Urinary bladder (tissue), 4 donors: ENCODE measurements at places on chromosomes 4 and X.

- DNase-seq, result no peak
Observed at GRCh38 chr4:104475652-104476051, 19.0 kb downstream of the CXXC4 start.

- DNase-seq, result no peak
Observed at GRCh38 chrX:154603438-154604430, 15.3 kb downstream of the CTAG1B start.

DNA sequence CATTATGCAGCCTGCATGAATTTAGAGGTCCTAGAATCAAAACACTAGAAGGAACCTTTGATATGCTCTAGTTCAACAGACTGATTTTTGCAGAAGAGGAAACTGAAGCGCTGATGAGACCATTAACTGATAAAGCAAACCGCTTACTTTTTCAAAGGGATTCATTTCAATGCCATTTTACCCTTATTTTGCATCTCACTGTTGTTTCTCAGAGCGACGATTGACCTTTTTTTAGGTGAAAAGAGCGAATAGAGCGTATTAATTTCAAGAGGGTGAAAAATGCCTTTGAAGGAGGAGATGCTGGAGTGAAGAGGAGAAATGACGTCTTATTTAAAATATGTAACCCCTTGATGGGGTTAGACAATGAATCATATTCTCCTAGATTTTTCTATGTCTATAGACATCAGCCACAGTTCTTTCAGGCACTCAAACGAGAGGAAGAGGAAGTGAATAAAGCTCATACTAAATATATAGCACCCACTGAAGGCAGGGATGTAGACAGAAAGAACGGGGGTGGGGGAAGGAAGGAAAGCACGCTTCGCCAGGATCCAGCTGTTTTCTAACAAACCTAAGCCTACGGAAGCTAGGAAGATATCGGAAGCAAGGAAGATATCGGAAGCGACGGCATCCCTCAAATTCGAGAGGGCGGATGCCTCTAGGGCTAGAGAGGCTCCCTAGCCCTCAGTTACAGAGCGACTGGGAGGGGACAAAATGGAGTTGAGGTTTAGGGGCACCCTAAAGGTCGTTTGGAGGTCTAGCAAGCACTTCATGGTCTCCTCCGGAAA, 848 bp downstream of the ACSL4 start:
- DNase-seq, result no peak

- DNase-seq, result no peak
Observed at GRCh38 chr4:4470208-4470607, 71.6 kb downstream of the STX18 start.
